ENCODE measurements at places on chromosomes 5 and 9.
A peak's percentile ranks its signal among the peaks of the same experiment; 100 is the strongest.

DNA sequence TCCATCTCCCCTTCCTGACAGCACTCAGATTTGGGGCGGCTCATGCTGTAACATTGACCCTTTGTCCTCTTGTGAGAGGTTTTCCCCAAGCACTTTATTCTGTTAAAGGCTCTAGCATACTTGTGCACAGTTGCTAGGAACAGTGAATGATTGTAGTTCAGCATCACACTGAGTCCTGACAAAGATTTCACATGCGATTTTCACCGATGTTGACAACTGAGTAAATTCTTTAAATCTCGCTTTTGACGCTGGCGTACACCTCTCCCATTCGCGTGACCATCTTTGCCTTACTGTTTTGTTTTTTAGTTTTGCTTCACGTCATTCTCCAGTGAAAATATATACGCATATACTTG, 780 bp downstream of the CDC37L1 start:
- DNase-seq = no peak
- H3K27ac ChIP-seq = no peak overlapping the region
- H3K36me3 ChIP-seq = peaks cover 6% of the 10 kb centered on the region
- H3K27me3 ChIP-seq = no peaks in the 10 kb centered on the region

GRCh38 chr9:71941060-71941568, 29.7 kb downstream of the C9orf85 start:
- no peaks in the 10 kb centered on the region for H3K27me3 ChIP-seq
- H3K27ac ChIP-seq = no peak overlapping the region
- H3K36me3 ChIP-seq = peaks cover 7% of the 10 kb centered on the region
- H3K4me1 ChIP-seq = peaks cover 28% of the 10 kb centered on the region
- no peak for DNase-seq

DNA sequence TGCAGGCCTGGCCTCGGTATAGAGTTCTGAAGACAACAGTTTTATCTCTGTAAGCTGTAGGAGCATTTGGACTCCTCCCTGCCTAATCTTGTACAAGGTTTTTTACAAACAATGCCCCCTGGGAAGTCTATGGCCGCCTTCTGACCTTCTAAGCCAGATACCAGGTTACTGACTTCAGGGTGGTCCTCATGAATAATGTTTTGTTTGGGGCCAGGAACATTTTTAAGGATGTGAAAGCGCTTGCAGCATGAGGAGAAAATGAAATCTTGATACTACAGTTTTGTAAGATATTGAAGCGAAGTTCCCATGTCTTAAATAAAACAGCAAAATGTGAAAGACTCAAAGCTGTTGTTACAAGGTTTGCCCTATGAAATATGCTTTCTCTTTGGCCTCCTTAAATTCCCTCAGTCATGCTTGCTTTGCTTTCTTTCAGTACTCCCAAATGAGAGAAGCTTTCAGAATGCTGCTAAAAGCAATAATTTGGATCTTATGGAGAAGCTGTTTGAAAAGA, 5.2 kb downstream of the ANKDD1B start:
- H3K4me3 ChIP-seq = no peak overlapping the region
- no peak for DNase-seq
- no peak overlapping the region for H3K27ac ChIP-seq
- H3K36me3 ChIP-seq = peaks cover 3% of the 10 kb centered on the region
- no peaks in the 10 kb centered on the region for H3K4me1 ChIP-seq
- peaks cover 10% of the 10 kb centered on the region for H3K27me3 ChIP-seq

GRCh38 chr9:134367061-134367460, 40.8 kb downstream of the RXRA start:
- no peak overlapping the region for H3K27ac ChIP-seq
- H3K4me1 ChIP-seq = peaks cover 7% of the 10 kb centered on the region
- H3K36me3 ChIP-seq = no peaks in the 10 kb centered on the region
- no peaks in the 10 kb centered on the region for H3K27me3 ChIP-seq

DNA sequence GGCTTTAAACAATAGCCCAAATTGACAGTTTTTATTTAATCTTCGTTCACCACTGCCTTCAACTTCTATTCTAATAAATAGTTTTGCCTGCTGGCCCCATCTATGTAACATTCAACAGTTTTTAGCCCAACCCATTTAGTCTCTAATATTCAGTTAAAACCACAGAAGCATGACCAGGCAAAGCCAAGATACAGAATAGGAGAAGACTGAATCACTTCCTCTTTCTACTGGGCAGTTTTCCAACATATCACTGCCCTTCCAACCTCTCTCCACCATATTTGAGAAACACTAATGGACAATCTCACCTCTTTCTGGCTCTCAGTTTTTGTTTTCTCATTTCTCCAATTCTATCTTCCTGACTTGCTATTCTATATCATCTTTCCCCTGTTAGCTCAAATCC, 352.9 kb downstream of the DNAH5 start:
- no peak overlapping the region for H3K4me3 ChIP-seq
- DNase-seq = no peak
- H3K36me3 ChIP-seq = no peaks in the 10 kb centered on the region
- H3K27ac ChIP-seq = no peak overlapping the region

GRCh38 chr5:103177543-103177942, 57.4 kb downstream of the PPIP5K2 start:
- no peak overlapping the region for H3K27ac ChIP-seq
- no peaks in the 10 kb centered on the region for H3K36me3 ChIP-seq
- no peaks in the 10 kb centered on the region for H3K27me3 ChIP-seq
- no peaks in the 10 kb centered on the region for H3K4me1 ChIP-seq

- H3K27me3 ChIP-seq = no peaks in the 10 kb centered on the region
- H3K4me3 ChIP-seq = no peak overlapping the region
- no peak for DNase-seq
- H3K4me1 ChIP-seq = no peaks in the 10 kb centered on the region
- no peak overlapping the region for H3K27ac ChIP-seq
Measured at GRCh38 chr9:71620746-71621145, 147.6 kb downstream of the CEMIP2 start.

- H3K27me3 ChIP-seq = no peaks in the 10 kb centered on the region
- peak overlapping the region; percentile 25 for H3K27ac ChIP-seq
- peak overlapping the region; percentile 73 for H3K4me3 ChIP-seq
- peak; percentile 29 for DNase-seq
- H3K4me1 ChIP-seq = peaks cover 31% of the 10 kb centered on the region
Measured at GRCh38 chr9:129109537-129109903, 1.1 kb downstream of the CRAT start.

DNA sequence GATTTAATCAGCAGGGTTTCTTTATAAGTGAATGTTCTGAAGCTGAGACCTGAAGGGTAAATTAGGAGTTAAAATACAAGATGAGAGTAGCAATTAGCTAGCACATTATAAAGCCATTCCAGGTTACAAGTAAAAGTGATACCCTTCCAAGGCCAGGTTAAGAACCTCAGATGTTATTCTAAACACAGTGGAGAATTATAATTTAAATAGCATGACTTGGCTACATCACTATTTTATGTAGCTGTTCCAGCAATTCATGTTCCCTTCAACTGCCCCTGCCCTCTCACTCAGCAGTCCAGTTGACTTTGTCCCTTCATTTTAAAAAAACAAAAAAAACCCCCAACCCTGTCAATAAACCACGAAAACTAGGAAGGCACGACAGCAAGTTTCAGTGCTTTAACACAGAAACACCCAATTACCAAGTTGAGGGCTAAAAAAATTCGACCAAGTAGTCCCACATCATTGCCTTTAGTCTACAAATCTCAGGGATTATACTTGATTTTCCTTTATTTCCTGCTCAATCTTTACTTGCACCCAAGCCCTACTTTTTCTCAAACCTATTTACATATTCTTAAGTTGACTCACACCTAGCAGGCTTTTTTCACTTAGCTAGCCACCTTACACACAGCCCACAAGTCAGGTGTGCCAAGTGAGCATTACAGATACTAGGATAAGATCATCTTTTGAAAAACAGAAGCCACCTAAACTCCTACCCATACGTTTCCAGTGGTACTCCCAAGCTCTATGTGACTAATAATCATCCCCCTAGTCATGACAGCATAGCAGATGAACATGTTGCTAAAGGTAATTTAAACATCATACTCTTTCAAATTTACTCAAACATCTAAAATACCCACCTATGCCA, 3.4 kb downstream of the RPL37 start:
- no peaks in the 10 kb centered on the region for H3K27me3 ChIP-seq
- H3K4me1 ChIP-seq = peaks cover 21% of the 10 kb centered on the region
- no peak overlapping the region for H3K4me3 ChIP-seq
- peak overlapping the region; percentile 68 for H3K27ac ChIP-seq
- no peak for DNase-seq
- H3K36me3 ChIP-seq = peaks cover 82% of the 10 kb centered on the region

- H3K4me3 ChIP-seq = peak overlapping the region; percentile 89
- H3K4me1 ChIP-seq = peaks cover 53% of the 10 kb centered on the region
- no peaks in the 10 kb centered on the region for H3K27me3 ChIP-seq
- no peaks in the 10 kb centered on the region for H3K36me3 ChIP-seq
- H3K27ac ChIP-seq = peak overlapping the region; percentile 86
Measured at GRCh38 chr5:139668064-139668880, 20.1 kb downstream of the CXXC5 start.

GRCh38 chr9:124741662-124742061, 29.4 kb downstream of the NR6A1 start:
- H3K4me3 ChIP-seq = no peak overlapping the region
- no peak overlapping the region for H3K27ac ChIP-seq
- no peaks in the 10 kb centered on the region for H3K36me3 ChIP-seq
- no peaks in the 10 kb centered on the region for H3K4me1 ChIP-seq
- DNase-seq = no peak

GRCh38 chr5:167489202-167489601, 802.2 kb upstream of the WWC1 start:
- no peak overlapping the region for H3K4me3 ChIP-seq
- DNase-seq = no peak
- no peaks in the 10 kb centered on the region for H3K27me3 ChIP-seq
- no peak overlapping the region for H3K27ac ChIP-seq

DNA sequence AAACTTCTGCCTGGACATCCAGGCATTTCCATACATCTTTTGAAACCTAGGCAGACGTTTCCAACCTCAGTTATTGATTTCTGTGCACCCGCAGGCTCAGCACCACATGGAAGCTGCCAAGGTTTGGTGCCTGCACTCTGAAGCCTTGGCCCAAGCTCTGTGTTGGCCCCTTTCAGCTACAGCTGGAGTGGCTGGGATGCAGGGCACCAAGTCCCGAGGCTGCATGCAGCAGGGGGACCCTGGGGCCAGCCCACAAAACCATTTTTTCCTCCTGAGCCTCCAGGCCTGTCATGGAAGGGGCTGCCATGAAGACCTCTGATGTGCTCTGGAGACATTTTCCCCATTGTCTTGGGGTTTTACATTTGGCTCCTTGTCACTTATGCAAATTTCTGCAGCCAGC, 49.9 kb downstream of the NFX1 start:
- no peak overlapping the region for H3K4me3 ChIP-seq
- no peak overlapping the region for H3K27ac ChIP-seq
- peaks cover 2% of the 10 kb centered on the region for H3K4me1 ChIP-seq

DNA sequence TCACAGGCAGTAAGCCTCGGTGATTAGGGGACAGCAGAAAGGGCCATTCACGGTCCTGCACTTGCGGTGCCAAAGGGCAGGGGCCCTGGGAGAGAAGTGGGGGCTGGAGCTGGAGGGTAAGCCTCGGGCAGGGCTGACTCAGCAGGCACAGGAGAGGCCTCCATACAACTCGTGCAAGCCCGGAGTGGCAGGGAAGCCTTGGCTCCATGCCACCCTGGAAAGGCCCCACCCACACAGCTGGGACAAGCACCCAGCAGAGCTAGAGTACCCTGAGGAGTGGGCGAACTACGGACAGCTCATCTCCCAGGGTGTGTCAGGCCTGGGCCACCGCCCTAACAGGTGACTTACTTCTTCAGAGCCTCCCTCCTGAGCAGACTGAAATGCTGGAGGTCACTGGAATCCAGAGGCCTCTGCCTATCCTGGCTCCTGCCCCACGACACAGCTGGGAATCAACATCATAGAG, 5.6 kb upstream of the CAMK2A start:
- no peak overlapping the region for H3K27ac ChIP-seq
- H3K4me1 ChIP-seq = no peaks in the 10 kb centered on the region
- H3K36me3 ChIP-seq = no peaks in the 10 kb centered on the region
- peaks cover 8% of the 10 kb centered on the region for H3K27me3 ChIP-seq

- DNase-seq = no peak
- no peak overlapping the region for H3K4me3 ChIP-seq
- H3K36me3 ChIP-seq = no peaks in the 10 kb centered on the region
- no peak overlapping the region for H3K27ac ChIP-seq
- H3K27me3 ChIP-seq = peaks cover 8% of the 10 kb centered on the region
- H3K4me1 ChIP-seq = peaks cover 41% of the 10 kb centered on the region
Measured at GRCh38 chr5:180074462-180074861, 2.9 kb upstream of the RNF130 start.

GRCh38 chr5:19314840-19315239, 673.2 kb downstream of the CDH18 start:
- no peaks in the 10 kb centered on the region for H3K36me3 ChIP-seq
- no peaks in the 10 kb centered on the region for H3K27me3 ChIP-seq
- H3K4me1 ChIP-seq = no peaks in the 10 kb centered on the region
- DNase-seq = no peak

DNA sequence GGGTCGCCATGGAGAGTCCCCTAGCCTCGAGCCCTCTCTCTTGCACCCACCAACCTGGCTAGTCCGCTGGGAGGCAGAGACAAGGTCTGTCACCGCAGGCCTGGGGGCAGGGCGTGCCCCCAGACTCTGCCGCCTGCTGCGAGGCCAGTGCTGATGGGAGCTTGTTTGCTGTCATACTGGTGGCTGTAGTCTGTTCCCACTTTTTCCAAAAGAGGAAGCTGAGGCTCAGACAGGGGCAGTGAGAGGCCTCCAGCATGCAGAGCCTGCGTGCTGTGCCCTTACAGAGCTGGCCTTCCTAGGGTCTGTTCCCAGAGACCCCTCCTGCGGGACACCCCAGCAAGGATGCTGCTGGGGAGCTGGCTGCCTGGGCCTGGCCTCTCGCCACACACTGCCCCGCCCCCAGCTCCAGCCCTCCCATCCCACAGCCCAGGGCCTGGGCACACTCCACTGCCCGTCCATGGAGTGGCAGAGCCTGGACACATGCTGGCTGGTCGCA, 21.0 kb upstream of the SUSD3 start:
- H3K4me3 ChIP-seq = no peak overlapping the region
- peaks cover 3% of the 10 kb centered on the region for H3K36me3 ChIP-seq
- H3K27me3 ChIP-seq = no peaks in the 10 kb centered on the region

DNA sequence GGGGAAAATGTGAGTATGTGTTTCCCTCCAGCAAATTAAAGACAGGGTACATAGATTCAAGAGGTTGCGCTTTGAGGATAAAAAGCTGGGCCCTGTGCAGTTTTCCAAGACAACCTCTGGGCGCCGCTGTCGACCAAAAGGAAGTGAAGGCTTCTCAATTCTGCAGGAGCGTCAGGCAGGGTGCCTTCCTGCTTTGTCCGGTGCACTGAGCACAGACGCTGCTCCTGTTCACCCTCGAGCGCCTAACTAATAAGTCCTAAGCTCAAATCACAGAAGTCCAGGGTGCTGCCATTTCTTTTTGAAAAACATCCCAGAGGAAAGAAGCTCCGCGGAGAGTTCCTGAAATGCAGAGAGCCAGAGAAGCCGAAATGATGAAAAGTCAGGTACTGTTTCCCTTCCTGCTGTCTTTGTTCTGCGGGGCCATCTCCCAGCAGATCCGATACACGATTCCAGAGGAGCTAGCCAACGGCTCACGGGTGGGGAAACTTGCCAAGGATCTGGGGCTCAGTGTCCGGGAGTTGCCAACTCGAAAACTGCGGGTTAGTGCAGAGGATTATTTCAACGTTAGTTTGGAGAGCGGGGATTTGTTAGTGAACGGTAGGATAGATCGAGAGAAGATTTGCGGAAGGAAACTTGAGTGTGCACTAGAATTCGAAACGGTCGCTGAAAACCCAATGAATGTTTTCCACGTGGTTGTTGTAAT, at the start of gene PCDHGB1:
PCDHGB1 (plus strand) TSS at position 183 of the 703 bp plus-strand sequence; CDS start at position 345, 162 bp downstream.
- H3K4me1 ChIP-seq = no peaks in the 10 kb centered on the region
- peak within 1 kb of the TSS; percentile 12 for H3K4me3 ChIP-seq
- no peak within 1 kb of the TSS for H3K27ac ChIP-seq
- no peak for DNase-seq
- peaks cover 96% of the 10 kb centered on the region for H3K27me3 ChIP-seq

Data from naive thymus-derived CD8-positive, alpha-beta T cell (primary cell).